Kidney epithelial cell (primary cell): ENCODE measurements at places on chromosomes 3 and 15.

DNA sequence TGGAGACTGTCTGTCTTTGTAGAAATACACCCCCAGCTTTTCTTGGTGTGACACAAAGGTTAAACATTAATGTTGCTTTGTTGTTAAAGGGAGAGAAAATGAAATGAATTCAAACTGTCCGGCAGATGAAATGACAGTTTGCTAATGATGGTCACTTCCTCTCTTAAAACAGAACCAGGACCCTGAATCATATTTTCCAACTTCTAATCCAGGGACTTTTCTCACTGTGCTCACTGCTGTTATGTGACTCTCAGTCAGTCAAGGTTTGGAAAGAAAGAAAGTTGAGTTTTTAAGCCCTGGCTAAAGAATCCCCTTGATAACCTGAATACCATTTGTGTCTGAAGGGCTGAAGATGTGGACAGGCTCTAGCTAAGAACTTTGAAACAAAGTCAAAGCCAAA is 215.8 kb downstream of the AGBL1 start:
- no peak for DNase-seq

DNA sequence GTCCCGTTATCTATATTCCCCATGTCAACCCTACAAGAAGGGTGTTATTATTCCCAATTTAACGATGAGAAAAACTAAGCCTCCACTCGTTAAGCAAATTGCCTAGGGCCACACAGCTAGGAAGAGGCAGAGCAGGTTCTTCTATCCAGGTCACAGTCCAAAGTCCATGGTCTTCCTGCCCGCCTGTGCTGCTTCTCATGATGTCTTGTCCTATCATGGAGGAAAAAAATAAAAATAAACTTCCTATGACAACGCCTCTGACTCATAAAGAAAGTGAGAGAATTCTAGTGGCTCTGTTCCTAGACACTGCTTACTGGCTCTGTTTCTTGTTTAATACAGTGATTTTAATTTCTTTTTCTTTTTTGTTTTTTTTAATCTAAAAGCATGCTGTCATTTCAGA is 9.7 kb downstream of the COL8A1 start:
- no peak for DNase-seq

DNA sequence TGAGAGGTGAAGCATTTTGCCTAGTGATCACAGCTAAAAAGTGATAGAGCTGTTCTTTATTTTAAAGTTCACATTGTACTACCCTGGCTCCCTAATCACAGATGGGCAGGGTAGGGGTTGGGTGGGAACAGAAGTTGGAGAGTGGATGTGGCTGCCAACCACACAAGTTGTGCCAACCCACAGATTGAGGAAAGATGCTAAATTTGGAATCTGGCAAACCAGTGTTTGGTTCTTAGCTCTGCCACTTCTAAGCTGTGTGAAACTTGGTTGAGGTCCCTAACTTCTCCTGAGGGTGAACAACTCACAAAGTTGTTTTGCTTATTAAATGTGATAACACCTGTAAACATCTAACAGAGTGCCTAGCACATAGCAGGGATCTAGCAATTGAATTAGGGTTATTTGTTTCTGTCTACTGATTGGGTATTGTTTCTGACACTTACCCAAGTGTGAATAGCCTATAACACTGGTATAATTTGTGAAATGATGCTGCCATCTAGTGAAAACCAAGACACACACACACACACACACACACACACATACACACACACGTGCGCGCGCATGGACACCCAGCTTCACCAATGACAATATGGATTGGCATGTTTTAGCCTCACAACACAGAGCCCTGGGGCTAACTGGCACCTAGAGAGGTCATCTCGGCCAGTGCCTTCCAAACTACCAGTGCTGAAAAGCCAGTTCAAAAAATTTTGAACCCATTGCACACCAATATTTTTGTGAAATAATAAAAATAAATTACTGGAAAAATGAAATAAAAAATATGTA is 25.3 kb downstream of the ADGRG7 start:
- no peak for DNase-seq

GRCh38 chr3:58606693-58607092 is 29.5 kb upstream of the FAM107A start:
- DNase-seq = no peak

GRCh38 chr15:65752151-65752700 is 39.9 kb downstream of the DENND4A start:
- no peak for DNase-seq

GRCh38 chr15:48981941-48982340 is 18.2 kb upstream of the SHC4 start:
- no peak for DNase-seq

DNA sequence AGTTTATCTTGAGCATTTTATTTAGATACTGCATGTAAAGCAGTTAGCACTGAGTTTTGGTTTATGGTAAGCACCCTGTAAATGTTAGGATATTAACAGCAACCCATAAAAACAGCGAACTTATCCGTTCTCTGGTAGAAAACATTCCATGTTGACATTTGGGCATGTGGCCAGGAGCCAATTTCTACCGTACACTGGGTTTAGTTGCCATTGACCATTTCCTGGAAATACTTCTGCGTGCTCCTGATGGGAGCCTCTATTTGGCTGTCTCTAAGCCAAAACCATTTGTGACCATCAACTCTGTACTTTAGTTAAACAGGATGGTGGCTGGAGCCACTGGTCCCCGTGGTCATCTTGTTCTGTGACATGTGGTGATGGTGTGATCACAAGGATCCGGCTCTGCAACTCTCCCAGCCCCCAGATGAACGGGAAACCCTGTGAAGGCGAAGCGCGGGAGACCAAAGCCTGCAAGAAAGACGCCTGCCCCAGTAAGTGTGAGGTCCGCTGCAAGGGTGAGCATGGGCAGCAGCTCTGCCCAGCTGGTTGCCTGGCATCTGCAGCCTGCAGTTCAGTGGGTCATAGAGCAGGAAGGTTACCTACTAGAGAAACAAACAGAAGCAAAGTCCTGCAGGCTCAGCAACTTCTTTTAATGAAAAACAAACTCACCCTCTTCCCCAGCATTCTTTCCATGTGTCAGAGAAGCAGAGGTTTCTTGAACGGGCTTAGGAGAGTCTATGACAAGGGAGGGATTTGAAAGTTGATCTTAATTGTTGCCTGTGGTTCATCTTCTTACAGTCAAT is 7.1 kb downstream of the THBS1 start:
- no peak for DNase-seq

- no peak for DNase-seq
Observed at GRCh38 chr3:114374433-114374990, 80.7 kb downstream of the TIGIT start.

DNA sequence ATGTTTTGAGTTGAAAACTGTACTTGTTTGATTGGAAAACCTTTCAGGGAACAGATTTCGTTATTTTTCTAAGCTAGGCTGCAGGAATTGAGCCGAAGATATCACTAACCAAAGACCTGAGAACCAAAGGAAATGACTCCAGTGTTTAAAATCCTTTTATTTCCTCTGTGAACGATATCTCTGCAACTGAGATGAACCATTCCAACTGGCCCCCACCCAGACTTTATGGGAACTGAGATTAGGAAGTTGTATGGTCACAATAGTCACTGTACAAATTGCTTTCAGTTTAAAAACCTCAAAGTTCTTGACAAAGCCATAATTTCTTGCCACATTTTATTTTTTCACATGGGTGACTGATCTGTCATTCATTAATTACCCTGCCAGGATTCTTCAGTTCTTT is 232.4 kb downstream of the RBMS3 start:
- DNase-seq = no peak

GRCh38 chr3:99484871-99485270 is 153.5 kb upstream of the COL8A1 start:
- no peak for DNase-seq

DNA sequence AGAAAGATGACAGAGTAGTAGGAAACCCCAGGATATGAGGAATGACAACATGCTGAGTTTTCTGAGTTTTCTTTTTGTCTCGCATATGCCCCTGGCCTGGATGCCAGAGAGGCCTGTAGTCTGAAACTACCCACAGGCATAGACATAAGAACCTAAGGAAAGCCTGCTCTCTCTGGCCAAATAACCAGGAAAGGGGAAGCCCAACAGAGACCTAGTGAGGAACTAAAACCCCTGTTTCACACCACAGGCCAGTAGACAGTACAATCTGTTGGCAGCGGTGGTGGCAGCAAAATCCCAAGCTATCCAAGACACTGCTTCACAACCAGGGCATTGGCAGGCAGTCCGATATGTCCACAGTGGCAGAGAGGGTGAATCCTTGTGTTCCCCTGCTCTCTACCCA is 55.0 kb upstream of the DCP1A start:
- DNase-seq = no peak

- no peak for DNase-seq
Observed at GRCh38 chr3:119647843-119648575, 12.4 kb downstream of the POPDC2 start.

- DNase-seq = no peak
Observed at GRCh38 chr3:71858503-71859122, 73.7 kb upstream of the PROK2 start.

DNA sequence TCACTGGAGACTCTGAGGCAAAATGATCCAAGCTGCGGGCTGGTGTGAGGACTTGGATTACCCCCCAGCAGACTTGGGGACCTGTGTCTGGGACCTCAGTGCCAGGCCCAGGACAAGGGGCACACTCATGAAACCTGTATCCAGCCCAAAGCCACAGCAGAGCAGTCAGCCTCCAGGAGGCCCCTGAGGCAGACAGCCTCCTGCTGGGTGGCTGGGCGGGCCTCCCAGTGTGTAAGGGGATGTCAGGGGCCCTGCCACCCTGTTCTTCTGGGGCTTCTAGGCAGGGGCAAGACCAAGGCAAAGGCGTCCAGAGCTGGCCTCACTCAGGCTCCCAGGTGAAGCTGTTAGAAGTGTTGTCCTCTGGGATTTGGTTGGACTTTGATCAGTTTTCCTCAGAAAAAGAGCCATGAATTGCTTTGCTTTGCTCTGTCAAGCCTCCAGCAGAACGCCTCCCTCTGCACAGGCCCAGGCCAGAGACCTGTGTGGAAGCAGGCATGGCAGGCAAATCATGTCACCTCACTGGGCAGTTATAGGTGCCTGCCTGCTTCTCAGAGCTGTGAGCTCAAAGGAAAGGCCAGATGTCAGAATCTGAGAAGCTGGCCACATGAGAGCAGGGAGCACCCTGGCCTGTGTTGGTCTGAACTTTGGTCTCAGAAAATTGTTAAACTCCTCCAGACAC is 77.4 kb downstream of the SMAD6 start:
- DNase-seq = no peak

GRCh38 chr15:77525400-77525811 is 104.7 kb downstream of the HMG20A start:
- DNase-seq = no peak

DNA sequence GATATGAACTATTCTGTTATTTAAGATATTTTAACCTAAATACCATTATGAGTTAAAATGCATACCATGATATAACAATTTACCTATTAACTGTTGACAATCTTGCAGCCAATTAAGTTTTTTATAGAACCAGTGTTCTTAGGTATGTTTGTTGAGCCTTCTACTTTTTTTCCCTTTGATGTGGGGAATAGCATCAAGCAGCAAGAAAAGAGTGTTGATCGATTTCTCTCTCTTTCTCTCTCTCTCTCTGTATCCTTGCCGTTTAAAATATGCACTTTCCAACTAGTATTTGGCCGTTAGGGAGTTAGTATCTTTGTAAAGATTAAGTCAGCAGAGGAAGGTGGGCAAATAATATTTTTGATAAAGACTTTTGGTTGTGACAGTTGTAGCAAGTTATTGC is 5.9 kb downstream of the CHD2 start:
- no peak for DNase-seq

GRCh38 chr15:69834761-69835160 is 263.0 kb downstream of the TLE3 start:
- no peak for DNase-seq

GRCh38 chr3:143326983-143327778 is 207.6 kb downstream of the CHST2 start:
- no peak for DNase-seq

GRCh38 chr3:37519661-37520060 is 342.0 kb upstream of the CTDSPL start:
- DNase-seq = no peak

- no peak for DNase-seq
Observed at GRCh38 chr3:15309662-15310335, 22.6 kb downstream of the SH3BP5 start.

DNA sequence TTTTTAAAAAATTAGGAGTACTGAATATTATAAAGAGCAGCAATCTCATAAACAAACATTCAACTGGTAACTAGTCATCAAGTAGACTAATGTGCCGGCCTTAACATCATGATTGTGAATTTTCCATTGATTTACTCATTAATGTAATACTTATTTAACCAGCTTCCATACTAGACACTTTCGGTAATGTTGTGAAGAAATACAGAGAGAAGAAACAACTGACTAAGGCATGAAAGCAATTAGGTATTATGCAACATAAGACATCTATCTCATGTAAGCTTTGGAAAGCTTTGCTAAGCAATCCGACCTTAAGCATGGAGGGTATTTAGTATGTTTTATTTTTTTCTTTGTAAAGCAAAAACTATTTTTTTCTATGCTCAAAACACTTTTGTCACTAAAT is 108.0 kb downstream of the IL1RAP start:
- DNase-seq = no peak

GRCh38 chr3:55639896-55640765 is 153.0 kb upstream of the WNT5A start:
- no peak for DNase-seq

DNA sequence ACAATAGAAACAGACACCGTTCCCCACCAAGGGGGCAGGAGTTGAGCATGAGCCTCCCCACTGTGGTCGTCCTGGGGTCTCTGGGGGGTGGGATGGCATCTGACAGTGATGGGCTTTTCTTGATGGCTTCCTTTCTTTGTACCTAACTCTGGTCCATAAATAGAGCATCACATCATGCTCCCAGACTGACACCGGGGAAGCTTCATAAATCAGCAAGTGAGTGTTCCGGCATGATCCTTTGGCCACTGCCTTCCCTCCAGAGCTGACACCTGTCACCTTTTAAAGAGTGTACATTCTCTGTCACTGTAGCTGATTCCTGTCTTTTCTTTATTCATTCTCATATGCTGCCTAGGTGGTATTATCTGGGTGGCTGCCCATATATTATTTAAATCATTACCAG is 129.9 kb downstream of the ROBO2 start:
- DNase-seq = no peak

DNA sequence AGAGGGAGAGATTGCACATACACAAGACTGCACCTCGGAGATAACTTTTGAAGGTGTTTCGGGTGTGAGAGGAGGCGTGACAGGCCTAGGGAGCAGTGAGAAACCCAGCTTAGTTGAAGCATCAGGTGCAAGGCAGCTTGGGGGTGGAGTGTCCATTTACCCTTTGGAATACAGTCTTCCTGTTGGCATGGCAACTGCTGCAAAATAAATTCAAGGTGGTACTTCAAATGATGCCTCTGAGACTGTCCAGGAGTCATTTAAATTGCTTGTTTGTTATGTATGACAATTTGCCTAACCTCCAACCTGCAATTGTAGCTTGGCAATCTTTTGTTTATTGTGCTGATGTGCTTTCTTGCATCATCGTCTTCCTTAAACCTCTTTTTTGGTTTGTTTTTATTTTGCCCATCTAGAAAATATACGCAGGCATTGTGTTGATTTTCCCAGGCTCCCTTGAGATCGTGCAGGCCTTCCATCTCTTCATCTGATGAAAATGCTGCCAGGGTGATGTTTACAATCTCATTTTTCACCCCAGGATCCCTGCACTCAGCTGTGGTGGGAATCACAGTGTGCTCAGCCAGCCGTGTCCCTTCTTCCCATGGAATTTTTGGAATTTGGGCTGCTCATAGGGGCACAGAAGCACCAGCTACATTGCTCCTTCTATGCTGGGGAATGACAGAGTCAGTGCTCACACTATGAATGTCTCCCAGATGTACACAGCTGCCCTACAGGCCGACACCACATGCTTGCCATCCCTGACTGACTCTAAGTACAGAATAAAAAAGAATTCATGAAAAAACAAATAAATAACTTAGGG is 583.1 kb upstream of the CFAP20DC start:
- peak; percentile 39 for DNase-seq

- no peak for DNase-seq
Observed at GRCh38 chr3:82587174-82587573, 825.7 kb upstream of the GBE1 start.
